ENCODE measurements at places on chromosomes 13 and 19.

GRCh38 chr13:98526182-98526512 lies 50.8 kb downstream of the STK24 start:
- DNase-seq: no peak

DNA sequence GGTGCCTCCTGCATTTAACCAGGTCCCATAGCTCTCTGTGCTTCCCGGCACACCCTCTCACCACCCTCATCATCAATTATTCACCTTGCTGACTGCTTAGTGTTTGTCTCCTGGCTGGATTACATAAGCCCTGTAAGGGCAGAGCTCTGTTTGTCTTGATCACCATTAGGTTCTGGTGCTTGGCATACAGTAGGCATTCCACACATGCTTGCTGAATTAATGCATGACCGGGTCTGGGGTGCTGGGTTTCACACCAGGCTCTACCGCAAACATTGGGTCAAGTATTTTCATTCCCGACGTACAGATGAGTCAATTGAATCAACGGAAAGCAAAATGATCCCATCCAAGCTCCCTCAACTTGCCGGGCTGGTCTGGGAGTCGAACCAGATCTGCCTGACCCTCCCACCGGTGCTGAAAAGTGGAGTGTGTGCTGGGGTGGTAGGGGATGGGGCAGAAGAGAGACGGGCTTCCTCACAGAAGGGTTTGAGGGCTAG lies 28.5 kb downstream of the VAV1 start:
- DNase-seq: no peak

DNA sequence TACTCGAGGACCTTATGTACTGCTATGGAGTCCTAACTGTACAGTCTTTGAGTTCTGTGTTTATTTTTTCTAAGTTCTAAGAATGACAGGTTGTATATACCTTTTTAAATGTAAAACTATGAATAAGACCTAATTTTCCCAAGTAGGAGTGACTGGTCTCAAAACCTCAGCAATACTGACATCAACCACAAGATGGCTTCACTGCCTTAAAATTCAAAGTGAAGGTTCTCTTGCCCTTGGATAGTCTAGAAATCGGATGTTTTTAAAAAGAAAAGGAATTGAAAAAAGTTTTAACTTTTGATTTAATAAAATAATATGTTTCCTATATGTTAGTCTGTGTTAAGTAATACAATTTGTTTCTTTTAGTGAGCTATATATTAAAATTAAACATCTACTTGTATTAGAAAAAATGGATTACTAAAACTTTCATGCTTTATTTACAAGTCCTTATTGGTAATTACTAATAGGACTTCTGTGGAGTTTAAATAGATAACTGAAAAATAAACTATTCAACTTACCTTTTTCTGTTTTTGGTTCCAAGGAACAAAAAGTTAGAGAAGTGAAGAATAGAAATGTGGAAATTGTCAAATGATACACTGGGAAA lies 52.0 kb downstream of the TDRD3 start:
- DNase-seq: no peak

- DNase-seq: no peak
These were observed 50.3 kb upstream of the ATP11A start for GRCh38 chr13:112639521-112639920.

DNA sequence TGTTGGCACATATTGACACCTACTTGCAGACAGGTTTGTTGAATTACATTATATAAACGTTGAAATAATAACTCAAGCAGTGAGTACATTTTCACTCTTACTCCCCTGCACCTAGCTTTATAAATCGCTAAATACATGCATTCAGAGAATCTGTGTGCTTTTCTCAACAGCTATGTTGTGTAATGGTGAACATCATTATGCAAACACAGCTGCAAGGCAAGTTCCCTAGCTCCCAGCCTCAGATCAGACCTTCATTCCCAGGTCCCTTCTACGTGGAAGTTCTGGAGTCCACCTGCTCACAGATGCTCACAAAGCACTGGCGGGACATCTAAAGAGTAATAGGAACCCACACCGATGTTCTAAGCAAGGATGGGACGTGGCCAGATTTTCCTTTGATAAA lies 86.8 kb upstream of the PEG3 start:
- DNase-seq: no peak

DNA sequence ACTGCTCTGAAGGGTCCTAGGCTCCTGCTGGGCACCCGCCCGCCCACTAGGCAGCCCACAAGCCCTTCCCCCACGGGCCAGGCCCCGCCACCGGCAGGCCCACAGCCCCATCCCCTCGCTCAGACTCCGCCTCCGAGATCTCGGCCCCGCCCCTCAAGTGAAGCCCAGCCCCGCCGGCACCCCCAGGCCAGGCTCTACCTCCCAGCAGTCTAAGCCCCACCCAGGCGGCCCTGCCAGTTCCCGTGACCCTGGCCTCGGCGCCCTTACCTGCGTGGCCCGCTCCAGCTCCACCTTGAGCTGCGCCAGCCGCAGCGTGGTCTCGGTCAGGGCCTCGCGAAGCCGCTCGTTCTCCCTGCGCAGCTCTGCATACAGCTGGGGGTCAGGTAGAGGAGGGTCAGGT lies 16.3 kb downstream of the EPS8L1 start:
- no peak for DNase-seq

DNA sequence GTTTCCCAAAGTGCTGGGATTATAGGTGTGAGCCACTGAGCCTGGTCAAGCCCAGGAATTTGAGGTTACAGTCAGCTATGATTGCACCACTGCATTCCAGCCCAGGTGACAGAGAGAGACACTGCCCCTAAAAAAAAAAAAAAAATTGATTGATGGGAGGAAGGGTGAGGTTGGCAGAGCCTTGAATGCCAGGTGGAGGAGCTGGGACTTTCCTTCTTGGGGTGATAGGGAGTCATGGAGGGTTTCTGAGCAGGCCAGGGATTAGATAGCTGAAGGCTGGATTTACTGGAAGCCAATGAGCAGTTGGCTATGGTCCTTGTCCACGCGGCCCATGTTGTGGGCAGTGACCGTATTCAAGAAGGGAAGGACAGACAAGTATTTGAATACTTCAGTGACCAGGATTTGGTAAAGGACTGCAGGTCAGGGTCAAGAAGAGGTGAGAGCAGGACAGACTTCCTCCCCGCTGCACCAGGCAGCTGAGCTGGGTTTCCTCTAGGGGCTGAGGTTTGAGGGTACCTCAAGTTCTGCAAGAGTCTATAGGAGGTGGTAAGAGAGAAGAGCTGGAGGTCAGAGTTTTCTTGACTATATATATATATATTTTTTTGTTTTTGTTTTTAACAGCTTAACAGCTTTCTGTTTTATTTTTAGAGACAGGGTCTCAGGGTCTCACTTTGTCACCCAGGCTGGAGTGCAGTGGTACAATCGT lies 6.9 kb upstream of the ICAM4 start:
- DNase-seq: no peak

DNA sequence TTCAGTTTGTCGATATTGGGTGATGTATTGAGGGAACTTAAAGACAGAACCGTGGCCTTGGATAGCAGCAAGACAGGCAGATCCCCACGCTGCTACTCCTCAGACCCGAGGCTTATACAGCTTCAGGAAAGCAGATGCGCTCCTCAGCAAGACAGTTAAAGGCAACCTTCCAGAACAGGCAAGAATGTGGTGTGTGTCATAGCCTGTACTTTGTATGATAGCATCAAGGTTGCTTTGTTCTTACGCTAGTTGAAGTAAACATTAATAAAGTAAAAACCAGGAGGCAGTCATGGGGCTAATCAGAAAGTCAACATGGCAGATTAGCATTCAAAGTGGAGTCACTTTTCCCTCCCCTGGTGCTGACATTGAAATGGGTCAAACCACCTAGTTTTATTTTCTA lies 473.2 kb downstream of the DCT start:
- no peak for DNase-seq

GRCh38 chr13:19591864-19592263 lies 30.5 kb upstream of the TPTE2 start:
- DNase-seq: no peak

DNA sequence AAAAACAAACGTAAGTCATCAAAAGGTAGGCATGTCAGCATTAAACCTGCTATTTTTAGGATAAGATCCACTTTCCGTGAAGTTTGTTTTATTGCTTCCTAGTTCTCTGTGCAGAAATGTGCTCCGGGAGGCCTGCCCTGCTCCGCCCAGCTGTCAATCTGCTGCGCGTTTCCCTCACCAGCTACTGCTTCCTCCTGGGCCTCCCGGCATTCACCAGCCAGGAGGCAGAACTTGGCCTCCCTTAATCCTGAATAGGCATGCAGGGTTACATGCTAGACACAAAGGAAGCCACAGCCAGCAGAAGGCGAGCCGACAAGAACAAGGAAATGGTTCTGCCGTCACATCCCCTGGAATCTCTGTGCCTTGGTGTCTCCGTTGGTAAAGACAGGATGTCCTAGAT lies 386.2 kb downstream of the IRS2 start:
- DNase-seq: no peak

DNA sequence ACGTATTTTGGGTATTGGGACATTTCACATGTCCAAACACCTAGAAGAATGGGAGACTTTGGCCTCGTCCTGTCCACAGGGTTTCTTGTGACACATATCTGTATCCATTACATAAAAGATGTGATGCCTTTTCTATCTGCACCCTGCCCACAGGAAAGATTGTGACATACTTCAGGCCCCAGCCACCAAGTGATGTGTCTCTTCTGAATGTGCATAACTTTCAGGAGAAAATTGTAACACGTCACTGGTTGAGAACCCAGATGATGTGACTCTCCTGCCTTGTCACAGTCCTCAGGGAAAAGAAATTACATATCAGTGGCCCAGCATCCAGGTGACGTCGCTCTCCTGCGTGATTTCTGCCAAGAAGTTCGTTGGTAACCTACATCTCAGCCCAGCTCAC lies 21.0 kb upstream of the ZNF681 start:
- DNase-seq: no peak

DNA sequence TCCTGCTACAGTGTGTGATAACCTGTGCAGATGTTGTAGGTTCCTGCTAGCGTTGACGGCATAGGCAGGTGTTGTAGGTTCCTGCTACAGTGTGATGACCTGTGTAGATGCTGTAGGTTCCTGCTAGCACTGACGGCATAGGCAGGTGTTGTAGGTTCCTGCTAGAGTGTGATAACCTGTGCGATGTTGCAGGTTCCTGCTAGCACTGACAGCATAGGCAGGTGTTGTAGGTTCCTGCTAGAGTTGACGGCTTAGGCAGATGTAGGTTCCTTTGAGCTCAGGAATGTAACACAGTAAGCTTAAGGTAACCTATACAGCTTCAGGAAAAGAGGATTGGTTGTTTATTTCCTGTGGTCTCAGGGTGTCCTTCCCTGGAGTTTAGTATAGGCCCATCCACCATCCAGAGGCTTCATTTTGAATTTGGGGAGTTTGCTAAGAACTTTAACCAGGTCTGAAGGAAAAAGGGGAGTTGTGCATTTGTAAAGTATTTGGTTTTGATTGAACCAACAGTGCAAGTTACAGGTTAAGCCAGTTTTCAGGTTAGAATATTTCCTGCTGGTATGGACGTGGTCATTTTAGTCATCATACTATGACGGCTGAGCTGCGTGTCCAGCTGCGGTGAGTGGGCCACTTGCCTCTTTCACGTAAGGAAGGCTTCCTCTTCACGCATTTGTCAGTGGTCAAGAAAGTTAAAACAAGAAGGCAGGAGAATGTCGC lies 53.8 kb downstream of the ATP11A start:
- DNase-seq: no peak

- DNase-seq: peak; percentile 77
These were observed 22.8 kb upstream of the SIGLEC11 start for GRCh38 chr19:49983645-49984229.

- no peak for DNase-seq
These were observed 66.4 kb upstream of the USP29 start for GRCh38 chr19:57053401-57053800.

DNA sequence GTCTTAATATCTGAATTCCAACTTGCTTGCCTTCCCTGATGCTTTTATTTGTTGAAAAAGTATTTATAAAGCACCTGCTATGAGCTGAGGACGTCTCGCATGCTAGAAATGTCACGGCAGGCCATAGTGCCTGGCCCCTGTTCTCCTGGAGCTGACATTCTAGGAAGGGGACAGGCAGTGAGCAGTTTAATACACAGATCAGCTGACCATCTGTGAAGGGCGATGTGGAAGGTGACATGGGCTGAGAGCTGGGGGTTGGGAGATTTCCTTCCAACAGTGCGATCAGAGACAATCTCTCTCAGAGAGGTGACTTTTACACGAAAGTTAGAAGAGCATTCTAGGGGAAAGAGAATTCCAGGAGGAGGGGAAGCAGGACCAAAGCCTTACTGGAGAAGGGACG lies 153.2 kb downstream of the ZNF536 start:
- DNase-seq: no peak

DNA sequence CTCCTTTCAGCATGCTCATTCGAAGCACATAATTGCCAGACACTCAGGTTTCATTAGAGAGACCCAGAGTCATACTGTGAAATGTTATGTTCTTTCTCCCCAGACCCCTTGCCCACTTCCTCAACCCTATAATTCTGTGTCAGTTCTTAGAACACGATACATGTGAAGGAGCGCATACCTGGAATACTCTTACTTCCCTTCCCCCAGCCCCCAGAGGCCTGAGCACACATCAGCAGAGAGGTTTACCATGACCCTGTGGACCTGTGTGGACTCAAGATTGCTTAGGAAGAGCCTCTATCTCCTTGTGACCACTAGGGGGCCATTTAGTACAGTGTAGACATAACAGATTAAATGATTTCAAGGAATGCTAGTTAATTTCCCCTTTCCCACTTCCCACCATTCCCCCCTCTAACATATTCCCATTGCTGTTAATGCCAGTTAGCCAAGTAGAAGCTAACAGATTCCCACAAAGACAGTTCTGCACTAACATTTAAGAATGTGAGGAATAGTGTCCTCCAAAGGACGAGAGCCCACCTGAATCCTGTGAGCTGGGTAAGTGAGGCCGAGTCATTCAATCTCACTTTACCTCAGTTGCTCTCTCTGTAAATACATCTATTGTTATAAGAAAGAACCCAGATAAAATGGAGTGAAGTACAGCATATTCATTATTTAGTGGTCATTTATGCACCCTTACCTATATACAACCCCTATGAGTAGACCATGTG lies 154.2 kb upstream of the MAB21L1 start:
- no peak for DNase-seq

DNA sequence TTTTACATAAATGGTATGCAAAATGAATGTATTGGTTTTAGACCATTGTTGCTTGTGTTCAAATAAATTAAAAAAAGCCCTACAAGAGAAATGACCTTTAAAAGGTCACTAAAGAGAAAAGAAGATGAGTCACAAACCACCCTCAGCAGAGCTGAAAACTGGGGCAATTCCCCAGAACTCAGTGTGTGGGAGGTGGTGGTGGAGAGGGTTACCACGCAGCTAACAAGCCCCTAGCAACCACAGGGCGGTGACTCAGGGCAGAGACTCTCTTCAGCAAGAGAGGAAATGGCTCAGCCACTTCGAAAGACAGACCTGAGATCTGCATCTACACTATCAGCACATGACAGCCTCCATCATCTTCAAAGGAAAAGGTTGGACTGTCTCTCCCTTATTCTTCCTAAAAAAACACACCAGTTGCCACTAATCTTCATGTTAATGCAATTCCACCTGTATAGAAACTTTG lies 29.4 kb upstream of the NDFIP2 start:
- DNase-seq: peak; percentile 66

DNA sequence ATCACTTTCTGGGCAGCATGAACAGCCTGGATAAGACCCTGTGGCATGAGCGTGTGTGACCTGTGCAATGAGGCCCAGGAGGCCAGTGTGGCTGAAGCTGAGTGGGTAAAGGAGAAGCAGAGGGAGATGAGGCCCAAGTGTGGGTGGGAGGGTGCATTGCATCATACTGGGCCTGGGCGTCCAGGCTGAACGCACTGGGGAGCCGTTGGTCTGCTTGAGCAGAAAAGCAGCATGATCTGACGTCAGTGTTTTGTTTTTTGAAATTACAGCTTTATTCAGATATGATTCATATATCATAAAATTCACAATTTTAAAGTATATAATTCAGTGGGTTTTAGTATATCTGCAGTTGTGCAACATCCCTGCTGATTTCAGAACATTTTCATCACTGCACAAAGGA lies 409.7 kb downstream of the HS6ST3 start:
- no peak for DNase-seq
